ENCODE measurements at places on chromosomes 3 and 15.

DNA sequence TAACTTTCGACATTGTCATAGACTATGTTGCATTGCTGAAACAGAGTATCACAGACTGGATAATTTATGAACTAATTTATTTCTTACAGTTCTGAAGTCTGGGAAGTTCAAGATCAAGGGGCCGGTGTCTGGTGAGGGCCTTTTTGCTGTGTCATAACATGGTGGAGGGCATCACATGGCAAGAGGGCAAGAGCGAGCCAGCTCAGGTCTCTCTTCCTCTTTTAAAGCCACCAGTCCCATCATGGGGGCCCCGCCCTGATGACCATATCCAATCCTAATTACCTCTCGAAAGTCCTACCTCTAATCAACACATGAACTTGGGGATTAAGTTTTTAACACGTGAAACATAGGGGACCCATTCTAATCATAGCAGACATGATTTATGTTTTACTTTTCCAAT is 33.5 kb upstream of the DCUN1D1 start:
- DNase-seq = no peak

- DNase-seq = no peak
These were observed 36.9 kb upstream of the SFMBT1 start for GRCh38 chr3:53082736-53083135.

- no peak for DNase-seq
These were observed 113.4 kb upstream of the LRRFIP2 start for GRCh38 chr3:37287776-37288175.

GRCh38 chr15:98666841-98667240 is 18.5 kb downstream of the IGF1R start:
- DNase-seq = no peak

DNA sequence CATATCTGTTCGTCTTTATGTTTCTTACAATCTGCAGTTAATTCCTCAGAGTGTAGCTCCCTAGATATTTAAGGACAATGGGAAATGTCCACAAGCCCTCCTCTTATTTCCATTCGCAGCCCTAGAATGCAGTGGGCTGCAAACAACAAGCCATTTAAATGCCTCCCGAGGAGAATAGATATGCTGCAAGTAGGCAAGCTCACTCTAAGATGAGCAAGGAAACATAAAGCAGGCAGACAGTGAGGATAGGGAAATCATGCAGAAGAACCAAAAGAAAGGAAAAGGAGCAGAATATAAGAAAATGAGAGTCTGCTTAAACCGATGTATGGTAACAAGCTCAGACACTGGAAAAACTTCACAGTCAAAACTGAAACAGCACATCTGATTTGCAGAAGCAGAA is 561.9 kb downstream of the GBE1 start:
- no peak for DNase-seq

- no peak for DNase-seq
These were observed 257.6 kb upstream of the TLE3 start for GRCh38 chr15:70355275-70355795.

DNA sequence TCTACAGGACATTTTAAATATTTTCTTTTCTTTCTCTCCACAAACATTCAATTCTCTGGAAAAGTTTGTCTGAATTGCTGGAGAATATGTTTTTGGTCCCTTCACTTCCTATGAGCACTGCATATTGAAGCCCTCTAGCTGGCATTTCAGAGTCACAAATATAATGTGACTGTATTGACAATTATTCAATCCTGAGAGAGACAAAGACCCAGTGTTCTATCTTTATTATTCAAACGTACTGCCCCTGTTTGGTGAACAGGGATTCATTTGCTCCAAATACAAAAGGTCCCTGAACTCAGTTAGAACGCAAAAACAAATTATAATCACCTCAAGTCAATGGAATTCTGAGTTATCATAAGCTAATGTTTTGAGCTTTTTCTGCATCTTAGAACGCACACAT is 173.1 kb upstream of the CDIN1 start:
- DNase-seq = no peak

DNA sequence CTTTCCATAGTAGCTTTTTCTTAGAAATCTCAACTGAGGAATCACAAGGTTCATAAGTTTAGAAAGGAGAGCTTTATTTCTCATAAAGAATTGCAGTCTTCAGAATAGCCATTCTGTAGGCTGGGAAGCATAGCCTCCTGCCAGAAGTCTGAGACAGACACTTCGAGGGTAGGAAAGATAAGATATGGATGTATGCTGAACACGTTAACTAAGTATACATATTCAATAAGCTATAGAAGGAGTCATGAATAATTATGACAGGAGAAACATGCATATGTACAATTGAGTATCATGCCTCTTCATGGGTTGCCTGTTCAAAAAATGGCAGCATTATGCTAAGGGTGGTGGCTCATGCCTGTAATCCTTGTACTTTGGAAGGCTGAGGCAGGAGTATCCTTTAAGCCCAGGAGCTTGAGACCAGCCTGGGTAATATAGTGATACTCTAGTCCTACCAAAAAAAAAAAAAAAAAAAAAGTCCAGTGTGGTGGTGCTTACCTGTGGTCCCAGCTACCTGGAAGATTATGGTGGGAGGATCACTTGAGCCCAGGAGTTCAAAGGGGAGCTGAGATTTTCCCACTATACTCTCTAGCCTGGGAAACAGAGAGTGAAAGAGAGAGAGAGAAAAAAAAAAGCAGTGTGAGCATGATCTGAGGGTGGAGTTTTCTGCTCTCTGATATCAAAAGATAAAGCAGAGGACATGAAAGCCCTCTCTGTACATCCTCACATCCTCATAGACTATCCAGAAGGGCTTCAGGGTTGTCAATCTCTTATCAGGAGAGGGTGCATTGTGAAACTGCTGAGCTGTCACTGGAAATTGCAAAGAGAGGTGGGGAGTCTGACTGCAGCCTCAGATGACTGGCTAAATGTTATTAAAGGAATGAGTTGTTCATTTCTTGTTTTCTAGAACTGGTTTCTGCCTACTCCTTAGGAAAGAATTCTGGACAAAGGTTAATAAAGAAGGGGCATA is 23.6 kb upstream of the CADPS start:
- DNase-seq = no peak

DNA sequence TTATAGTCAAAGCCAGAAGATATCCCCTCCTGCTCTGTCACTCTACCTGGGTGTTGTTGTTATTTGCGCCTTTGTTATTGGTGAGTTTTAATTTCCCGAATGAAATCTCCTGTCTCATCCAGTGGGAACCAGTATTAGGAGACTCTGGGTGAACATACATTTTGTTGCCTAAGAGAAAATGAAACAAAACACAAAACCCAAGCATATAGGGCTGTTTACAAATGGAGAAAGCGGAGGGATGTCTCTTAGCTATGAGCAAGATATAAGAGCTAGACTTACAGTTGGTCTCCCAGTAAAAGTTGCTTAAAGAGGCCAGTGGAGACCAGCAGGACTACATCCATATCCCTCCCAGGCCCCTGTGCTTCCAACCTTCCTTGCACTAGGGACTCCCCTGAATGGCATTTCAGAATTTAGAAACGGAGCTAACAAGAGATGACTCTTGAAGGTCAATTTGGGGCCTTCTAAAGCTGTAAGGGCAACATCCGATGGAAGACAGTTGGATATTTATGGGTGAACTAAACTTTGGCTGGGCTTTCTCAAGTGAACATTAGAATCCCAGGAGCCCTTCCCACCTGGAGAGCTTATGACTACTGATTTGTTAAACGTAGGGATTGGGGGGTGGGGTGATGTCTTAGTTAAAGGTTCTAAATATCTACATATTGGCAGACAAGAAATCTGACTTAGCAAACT is 2.7 kb downstream of the EOMES start:
- DNase-seq = no peak

- DNase-seq = no peak
These were observed 75.7 kb upstream of the EPHB3 start for GRCh38 chr3:184485906-184486305.

DNA sequence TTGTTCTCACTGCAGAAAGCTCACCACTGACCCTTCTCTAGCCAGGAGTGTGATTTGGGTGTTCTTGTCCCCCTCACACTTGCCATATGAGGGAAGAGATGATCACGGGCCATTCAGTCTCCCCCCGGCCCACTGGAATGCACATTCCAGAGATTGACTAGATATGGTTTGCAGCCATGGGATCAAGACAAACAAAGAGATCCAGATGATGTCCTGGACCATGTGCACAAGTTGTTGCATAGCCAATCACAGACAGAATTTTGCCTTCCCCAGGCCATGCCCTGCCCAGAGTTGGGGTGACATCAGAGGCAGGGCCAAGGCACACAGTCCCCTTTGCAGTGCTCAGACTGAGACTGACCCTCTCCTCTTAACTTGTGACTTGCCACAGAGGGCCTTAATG is 14.8 kb downstream of the MUC13 start:
- DNase-seq = no peak

DNA sequence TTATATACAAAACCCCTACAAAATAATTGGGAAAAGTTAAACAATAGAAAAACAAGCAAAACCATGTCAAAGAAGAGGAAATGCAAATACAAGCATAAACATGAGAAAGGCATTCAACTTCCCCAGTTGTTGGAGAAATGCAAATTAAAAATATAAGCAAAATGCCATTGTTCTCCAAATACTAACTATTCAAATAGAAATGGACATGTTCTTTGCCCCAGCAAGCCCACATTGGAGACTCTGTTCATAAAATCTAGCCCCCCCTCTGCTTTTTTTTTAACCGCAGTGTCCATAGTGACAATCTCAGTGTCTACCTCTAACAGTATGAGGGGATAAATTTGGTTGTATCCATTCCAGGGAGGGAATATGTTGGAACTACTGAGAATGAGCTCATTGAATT is 59.7 kb upstream of the LCTL start:
- no peak for DNase-seq

GRCh38 chr3:45253316-45253715 is 27.2 kb upstream of the TMEM158 start:
- no peak for DNase-seq

All from GM12864 (cell line).